Smooth muscle cell of the coronary artery (primary cell): ENCODE measurements at places on chromosomes 1 and 21. TPM values are rescaled to one million over a fixed set of nuclear protein-coding genes. Genes with fewer than 3 reads are reported as not detected.

The TNFAIP8L2 gene
- not detected in 2 replicates for total RNA-seq

The NECTIN4 gene
- 0.35 and 2.3 TPM in 2 replicates for total RNA-seq

The TMCC2 gene
- total RNA-seq, result 1.4 and 2.3 TPM in 2 replicates

The PADI2 gene
- 0.12 and 0.60 TPM in 2 replicates for total RNA-seq

The DYNLT4 gene
- 0.45 TPM in 1 of 2 replicates, not detected in the other for total RNA-seq

The FCRL1 gene
- total RNA-seq, result 0.35 TPM in 1 of 2 replicates, not detected in the other

The DTL gene
- total RNA-seq, result 0.35 and 4.6 TPM in 2 replicates

The DNALI1 gene
- total RNA-seq, result 3.2 and 6.7 TPM in 2 replicates

The TLCD4 gene
- under 0.01 and 0.53 TPM in 2 replicates for total RNA-seq

The MTOR gene
- 30.3 and 30.8 TPM in 2 replicates for total RNA-seq
